ENCODE measurements at places on chromosomes 16 and 17. TPM values are rescaled to one million over a fixed set of nuclear protein-coding genes. Genes with fewer than 3 reads are reported as not detected.

The CXCL16 gene
- 2.2 TPM for total RNA-seq

The PIK3R5 gene
- total RNA-seq, result 43.0 TPM

The ZNF232 gene
- total RNA-seq, result 10.4 TPM

GRCh38 chr17:73091770-73092522 lies 542 bp downstream of the SLC39A11 start:
- H3K4me3 ChIP-seq, result peak overlapping the region; percentile 95
- peaks cover 14% of the 10 kb centered on the region for H3K27me3 ChIP-seq
- H3K36me3 ChIP-seq, result peaks cover 7% of the 10 kb centered on the region
- peaks cover 31% of the 10 kb centered on the region for H3K4me1 ChIP-seq

DNA sequence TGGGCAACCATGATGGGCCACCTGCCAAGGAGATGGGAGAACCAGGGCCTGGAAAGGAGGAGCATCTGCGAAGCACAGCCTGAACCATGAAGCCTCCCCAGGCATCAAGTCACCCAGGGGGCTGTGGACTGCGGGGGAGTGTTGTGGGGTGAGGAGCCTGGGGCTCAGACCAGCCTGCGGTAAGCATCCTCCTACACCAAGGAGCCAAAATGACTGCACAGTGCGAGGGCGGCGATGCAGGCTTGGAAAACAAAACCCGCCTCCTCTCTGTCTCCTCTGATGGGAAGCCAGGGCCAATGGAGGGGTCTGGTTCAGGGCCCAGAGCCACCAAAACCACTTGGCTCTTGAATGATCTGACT lies 18.1 kb upstream of the MAF start:
- peaks cover 23% of the 10 kb centered on the region for H3K4me1 ChIP-seq
- peaks cover 2% of the 10 kb centered on the region for H3K36me3 ChIP-seq
- peaks cover 34% of the 10 kb centered on the region for H3K27me3 ChIP-seq
- H3K4me3 ChIP-seq, result peak overlapping the region; percentile 76

GRCh38 chr16:21227866-21228265 lies 5.6 kb upstream of the ANKS4B start:
- no peak overlapping the region for H3K4me3 ChIP-seq
- no peaks in the 10 kb centered on the region for H3K36me3 ChIP-seq
- no peak overlapping the region for H3K27ac ChIP-seq

DNA sequence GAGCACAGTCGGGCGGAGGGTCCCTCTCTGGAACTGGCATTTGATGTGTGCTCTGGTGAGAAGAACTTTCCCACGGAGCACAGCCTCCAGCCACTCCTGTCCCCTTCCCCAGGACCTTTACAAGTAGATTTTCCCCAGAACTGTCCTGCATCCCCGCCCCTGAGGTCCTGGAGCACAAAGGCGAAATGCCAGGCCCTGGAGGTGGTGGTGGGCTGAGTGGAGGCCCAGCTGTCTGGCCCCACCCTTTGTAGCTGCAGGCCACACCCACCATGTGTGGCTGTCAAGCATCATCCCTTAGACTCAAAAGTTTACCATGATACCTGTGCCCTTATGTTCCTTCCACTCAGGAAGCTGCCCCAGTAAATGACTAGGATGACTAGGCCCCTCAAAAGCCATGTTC lies 37.7 kb downstream of the PLD6 start:
- DNase-seq, result no peak
- H3K27me3 ChIP-seq, result no peaks in the 10 kb centered on the region
- H3K4me3 ChIP-seq, result no peak overlapping the region
- no peak overlapping the region for H3K27ac ChIP-seq
- H3K4me1 ChIP-seq, result peaks cover 18% of the 10 kb centered on the region

Data from activated T-cell treated with anti-CD3 and anti-CD28 coated beads, Interleukin-2, amount 50 U/mL, for 72 hours (primary cell).